ENCODE measurements at places on chromosomes 2 and 18.

DNA sequence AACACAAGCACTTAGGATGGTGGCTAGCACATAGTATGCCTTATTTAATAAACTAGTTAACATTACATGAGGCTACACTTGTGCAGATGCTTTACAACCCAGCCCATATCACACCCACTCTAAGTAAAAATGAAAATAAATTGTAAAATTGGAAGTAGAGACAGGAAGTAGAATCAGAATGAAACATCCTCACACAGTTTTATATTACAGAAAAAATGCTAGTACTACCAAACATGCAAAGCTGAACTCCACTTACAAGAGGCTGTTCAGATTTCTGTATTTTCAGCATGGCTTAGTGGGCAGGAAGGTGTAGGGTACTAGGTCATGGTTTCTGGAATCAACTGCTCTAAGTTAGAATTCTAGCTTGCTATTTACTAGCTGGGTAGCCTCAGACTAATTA lies 18.2 kb upstream of the CRIM1 start:
- no peak for DNase-seq

- DNase-seq: peak; percentile 52
Observed at GRCh38 chr2:217852555-217853211, 150.1 kb downstream of the TNS1 start.

GRCh38 chr18:49460976-49461601 lies 644 bp upstream of the DYM start:
- DNase-seq: no peak

GRCh38 chr2:172234716-172235691 lies 132.3 kb upstream of the DLX2 start:
- DNase-seq: no peak

DNA sequence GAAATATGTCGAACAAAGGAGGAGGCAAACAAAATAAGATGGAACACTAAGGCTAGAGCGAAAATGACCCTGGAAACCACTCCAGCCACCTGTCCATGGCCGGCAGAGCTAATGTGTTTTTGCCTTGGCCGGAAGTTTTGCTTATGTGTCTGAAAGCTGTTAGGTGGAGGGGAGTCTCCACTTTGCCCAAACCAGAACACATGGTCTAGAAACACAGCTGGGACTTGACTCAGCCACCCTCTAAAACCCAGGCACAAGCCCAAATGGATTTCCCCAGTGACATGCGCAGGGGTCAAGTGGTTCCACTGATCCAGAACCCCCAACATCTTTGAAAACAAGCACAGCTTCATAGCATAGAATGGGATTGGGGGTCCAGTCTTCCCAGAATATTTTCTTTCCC lies 159.3 kb downstream of the ZBTB7C start:
- DNase-seq: no peak

GRCh38 chr2:143762176-143762928 lies 633.1 kb downstream of the ARHGAP15 start:
- no peak for DNase-seq

GRCh38 chr2:161556440-161556839 lies 67.8 kb upstream of the SLC4A10 start:
- no peak for DNase-seq

GRCh38 chr2:127735044-127735443 lies 33.7 kb downstream of the SFT2D3 start:
- no peak for DNase-seq

Data from spleen (tissue), 13 donors.